ENCODE measurements at places on chromosomes 11 and 22. TPM values are rescaled to one million over a fixed set of nuclear protein-coding genes. Genes with fewer than 3 reads are reported as not detected.

- DNase-seq = peak; percentile 63
- H3K36me3 ChIP-seq = no peaks in the 10 kb centered on the region
- no peak overlapping the region for H3K27ac ChIP-seq
These were observed 7.0 kb upstream of the CASP12 start for GRCh38 chr11:104905271-104905670.

- peak overlapping the region; percentile 27 for H3K27ac ChIP-seq
- no peak for DNase-seq
- H3K4me1 ChIP-seq = peaks cover 15% of the 10 kb centered on the region
- H3K4me3 ChIP-seq = no peak overlapping the region
- no peaks in the 10 kb centered on the region for H3K27me3 ChIP-seq
- peaks cover 3% of the 10 kb centered on the region for H3K36me3 ChIP-seq
These were observed 34.8 kb upstream of the CHRM4 start for GRCh38 chr11:46426233-46426991.

- H3K27me3 ChIP-seq = no peaks in the 10 kb centered on the region
- no peaks in the 10 kb centered on the region for H3K4me1 ChIP-seq
- H3K27ac ChIP-seq = no peak overlapping the region
- DNase-seq = no peak
- H3K36me3 ChIP-seq = no peaks in the 10 kb centered on the region
- no peak overlapping the region for H3K4me3 ChIP-seq
These were observed 7.2 kb upstream of the PICK1 start for GRCh38 chr22:38049812-38050619.

GRCh38 chr11:38503876-38504275, 1905.8 kb upstream of the RAG2 start:
- no peak overlapping the region for H3K27ac ChIP-seq
- no peak for DNase-seq
- H3K27me3 ChIP-seq = no peaks in the 10 kb centered on the region
- H3K4me1 ChIP-seq = no peaks in the 10 kb centered on the region
- no peak overlapping the region for H3K4me3 ChIP-seq

DNA sequence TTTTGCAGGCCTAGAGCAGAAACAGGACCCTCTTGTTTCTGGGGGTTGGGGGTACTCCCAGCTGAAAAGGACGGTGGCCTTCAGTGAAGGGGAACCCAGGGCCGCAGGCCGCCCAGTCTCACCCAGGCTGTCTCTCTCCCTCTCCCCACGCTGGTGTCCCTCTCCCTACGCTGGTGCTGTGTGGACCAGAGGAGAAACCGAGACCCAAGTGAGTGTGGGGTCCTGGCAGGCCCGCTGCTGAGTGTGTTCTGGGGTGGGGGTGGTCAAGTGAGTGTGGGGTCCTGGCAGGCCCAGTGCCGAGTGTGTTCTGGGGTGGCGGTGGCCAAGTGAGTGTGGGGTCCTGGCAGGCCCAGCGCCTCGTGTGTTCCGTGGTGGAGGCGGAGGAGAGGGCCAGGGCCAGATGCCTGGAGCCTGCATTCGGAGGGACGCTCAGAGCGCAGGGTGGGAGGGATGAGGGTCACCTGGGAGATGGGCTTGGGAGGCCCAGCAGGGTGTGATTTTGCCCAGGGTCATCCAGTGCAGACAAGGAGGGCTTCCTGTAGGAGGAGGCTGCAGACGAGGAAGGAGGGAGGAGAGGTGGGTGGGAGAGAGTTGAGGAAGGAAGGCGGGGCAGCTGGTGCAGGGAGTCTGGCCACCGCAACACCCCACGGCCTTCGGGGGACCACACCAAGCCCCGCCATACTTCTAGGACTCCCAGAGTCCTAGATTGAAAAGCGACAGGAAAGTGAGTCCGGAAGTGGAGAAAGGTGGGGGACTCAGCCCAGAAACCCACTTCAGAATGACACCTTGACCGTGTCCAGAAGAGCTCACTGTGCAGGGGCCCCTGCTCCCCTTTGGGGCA, 10.3 kb downstream of the TNNT3 start:
- H3K4me1 ChIP-seq = no peaks in the 10 kb centered on the region
- no peaks in the 10 kb centered on the region for H3K36me3 ChIP-seq

- DNase-seq = no peak
- no peaks in the 10 kb centered on the region for H3K36me3 ChIP-seq
- no peak overlapping the region for H3K4me3 ChIP-seq
- no peaks in the 10 kb centered on the region for H3K4me1 ChIP-seq
- H3K27me3 ChIP-seq = no peaks in the 10 kb centered on the region
- H3K27ac ChIP-seq = no peak overlapping the region
These were observed 7.6 kb upstream of the MUC6 start for GRCh38 chr11:1044160-1044559.

DNA sequence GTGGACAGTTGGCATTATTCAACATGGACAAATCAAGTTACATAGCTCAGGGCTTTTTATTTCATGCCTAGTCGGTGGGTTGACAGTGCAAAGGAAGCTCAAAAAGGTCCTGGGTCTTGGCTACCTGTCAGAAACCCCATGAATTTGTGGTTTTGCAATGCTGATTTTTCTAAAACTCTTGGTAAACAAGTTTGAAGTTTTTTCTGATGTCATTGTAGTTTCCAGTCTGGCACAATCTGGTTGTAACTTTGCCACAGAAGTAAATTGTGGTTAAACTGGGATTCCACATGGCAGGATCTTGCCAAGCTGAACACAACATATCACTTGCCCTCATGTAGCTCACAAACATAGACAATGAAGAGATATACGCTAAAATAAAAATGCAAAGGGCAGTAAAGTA, 100.8 kb downstream of the EHF start:
- H3K36me3 ChIP-seq = 0 out of 2 replicates have a peak, but pooled peaks cover 4% of the 10 kb centered on the region
- no peak overlapping the region for H3K27ac ChIP-seq
- DNase-seq = no peak
- H3K4me3 ChIP-seq = no peak overlapping the region

The SCN3B gene
- total RNA-seq = 2.2 TPM

The EHF gene
- total RNA-seq = not detected

The RAB38 gene
- total RNA-seq = 14.2 TPM

The TSSK2 gene
- total RNA-seq = not detected

The OR6T1 gene
- total RNA-seq = not detected

The PEX16 gene
- 22.4 TPM for total RNA-seq

Data from GM23338 (cell line).